ENCODE measurements at places on chromosomes 3 and 15.

- DNase-seq: no peak
Measured at GRCh38 chr3:70057426-70057825, 57.9 kb downstream of the SAMMSON start.

GRCh38 chr15:77568014-77568972 is 64.4 kb downstream of the LINGO1 start:
- DNase-seq: no peak

- DNase-seq: no peak
Measured at GRCh38 chr3:143276592-143276991, 157.0 kb downstream of the CHST2 start.

DNA sequence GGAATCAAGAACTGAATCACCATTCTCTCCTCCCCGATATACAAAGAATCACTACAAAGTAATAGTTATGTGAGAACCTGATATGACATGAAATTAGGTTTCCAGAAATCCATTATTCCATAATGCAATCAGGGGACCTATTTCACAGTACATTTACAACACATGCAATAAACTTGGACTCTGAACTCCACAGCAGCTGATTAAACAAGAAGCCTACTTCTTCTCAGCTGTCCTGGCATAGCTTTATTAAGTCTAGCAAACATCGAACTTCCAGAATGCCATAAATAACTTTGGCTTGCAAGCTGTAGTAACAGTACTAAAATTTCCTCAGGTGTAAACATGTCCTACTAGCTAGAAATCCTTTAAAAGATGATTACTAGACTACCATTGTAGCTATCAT is 17.8 kb downstream of the PDCD10 start:
- no peak for DNase-seq

- DNase-seq: no peak
Measured at GRCh38 chr15:75425966-75426500, 25.5 kb downstream of the SIN3A start.

- DNase-seq: no peak
Measured at GRCh38 chr15:58380280-58380945, 51.4 kb upstream of the LIPC start.

DNA sequence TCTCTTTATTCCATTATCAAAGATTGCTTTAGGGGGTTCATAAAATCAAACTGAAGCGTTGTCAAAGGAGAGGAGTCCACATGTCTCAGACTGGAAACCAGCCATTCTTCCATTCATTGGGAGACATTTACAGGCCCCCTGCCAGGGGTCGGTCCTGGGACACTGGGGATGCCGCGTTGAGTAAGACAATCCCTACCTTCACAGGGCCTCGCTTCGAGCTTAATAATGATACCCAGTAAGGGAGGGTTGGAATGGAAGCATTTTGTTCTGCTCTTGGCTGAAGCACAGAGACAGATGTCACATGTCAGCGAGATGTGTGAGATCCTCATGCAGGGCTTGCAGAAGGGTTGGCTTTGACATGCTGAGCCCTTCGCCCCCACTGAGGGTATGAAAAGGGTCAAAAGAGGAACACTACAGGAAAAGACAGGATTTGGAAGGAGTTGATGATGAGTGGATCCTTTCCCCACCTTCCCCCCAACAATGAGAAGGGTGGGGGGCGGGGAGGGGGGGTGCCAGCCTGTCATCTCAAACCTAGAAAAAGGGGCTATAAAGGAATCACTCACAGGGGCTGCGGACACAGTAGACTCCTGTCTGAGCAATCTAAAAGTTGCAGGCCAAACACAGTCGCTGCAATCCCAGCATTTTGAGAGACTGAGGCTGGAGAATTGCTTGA is 25.6 kb upstream of the ARL8B start:
- peak; percentile 8 for DNase-seq

DNA sequence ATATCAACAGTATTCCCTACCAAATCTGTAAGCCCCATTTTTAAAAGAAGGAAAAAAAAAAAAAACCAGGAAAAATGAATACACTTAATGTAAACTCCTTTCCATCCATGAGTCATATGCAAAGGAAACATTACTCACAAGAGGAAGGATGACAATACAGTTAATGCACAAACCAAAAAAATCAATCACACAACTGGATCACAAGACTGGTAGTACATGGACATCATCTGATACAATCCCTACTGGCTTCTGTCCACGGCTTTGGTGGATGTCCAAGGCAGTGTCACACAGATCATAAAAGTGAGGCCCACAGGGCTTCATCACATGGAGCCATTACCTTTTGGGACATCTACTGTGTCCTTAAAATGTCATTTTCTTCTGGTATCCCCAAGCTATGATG is 44.0 kb downstream of the SUCLG2 start:
- peak; percentile 46 for DNase-seq

- DNase-seq: peak; percentile 6
Measured at GRCh38 chr3:64621726-64622395, 65.9 kb downstream of the ADAMTS9 start.

- DNase-seq: no peak
Measured at GRCh38 chr3:144877356-144877755, 905.7 kb downstream of the DIPK2A start.

- DNase-seq: no peak
Measured at GRCh38 chr3:114746502-114746901, 400.6 kb downstream of the ZBTB20 start.

DNA sequence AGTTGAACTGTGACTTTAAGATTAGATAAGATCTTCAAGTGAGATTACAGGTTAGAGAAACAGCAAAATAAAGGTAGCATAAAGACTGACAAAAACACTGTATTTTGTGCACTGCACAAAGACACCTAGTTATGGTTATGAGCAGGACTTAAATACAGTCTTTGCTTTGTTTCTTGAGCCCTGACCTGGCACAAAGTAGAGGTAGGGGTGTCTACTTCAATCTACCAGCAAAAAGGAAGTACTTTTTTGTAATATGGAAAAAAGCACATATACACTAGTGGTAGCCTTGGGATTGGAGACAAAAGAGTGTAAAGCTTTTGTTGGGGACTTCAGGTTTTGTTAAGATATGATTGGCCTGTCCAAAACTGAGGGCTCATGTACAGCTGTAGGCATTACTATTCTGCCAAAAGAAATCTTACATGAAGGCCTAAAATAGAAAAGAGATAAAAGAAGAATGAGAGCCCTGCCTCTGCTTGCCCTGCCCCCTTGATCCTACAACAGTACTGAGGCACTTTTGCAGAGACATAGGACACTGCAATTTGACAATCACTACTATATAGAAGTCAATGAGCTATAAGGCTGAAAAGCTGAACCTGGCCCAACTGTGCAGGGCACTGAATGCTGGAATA is 194.3 kb downstream of the CBLB start:
- DNase-seq: no peak

DNA sequence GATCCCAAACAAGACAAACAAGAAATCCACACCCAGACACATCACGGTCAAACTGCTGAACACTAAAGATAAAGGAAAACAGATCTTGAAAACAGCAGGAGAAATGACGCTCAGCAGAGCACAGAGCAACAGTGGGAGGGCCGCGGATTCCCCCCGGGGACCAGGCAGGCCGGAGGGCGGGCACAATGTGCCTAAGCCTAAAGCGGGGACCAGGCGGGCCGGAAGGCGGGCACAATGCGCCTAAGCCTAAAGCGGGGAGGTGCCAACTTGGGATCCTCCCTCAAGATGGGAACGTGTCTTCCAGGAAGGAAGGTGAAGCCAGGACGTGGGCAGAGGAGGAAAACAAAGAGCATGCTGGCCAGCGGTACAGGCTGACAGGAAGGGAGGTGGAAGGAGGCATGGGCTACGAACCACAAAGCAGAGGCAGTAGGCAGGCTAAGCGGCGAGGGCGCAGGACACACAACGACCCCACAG is 31.1 kb downstream of the CYFIP1 start:
- DNase-seq: peak; percentile 62

DNA sequence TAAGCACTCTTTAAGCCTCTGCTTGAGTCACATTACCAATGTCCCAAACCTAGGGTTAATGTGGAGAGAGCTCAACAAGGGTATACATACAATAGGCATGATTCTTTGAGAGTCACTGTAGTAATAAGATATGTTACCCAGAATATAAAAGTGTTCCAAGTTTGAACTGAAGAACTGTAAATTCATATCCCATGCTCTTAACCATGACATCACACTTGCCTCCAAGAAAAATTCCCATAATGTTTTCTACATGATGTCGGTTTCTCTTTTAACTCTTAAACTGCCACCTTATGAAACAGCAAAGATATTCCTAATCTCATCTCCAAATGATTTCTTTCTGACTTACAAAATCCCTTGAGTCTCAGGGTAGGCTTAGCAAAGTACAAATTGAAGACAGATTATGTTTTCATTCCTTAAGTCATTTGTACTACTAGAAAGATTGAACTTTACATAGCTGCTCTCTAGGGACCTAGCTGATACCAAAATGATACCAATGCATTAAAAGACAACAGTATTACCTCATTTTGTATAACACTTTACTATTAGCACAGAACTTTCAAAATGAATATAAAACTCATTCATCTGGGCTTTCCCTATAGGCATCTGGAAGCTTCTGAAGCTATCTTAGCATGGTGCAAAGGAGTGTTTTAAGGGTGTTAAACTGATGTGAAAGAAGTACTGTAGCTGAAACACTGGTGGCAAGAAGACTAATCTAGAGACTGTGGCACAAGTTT is 127.1 kb downstream of the KCNMB2 start:
- no peak for DNase-seq

- DNase-seq: no peak
Measured at GRCh38 chr15:90624278-90624981, 92.7 kb upstream of the BLM start.

DNA sequence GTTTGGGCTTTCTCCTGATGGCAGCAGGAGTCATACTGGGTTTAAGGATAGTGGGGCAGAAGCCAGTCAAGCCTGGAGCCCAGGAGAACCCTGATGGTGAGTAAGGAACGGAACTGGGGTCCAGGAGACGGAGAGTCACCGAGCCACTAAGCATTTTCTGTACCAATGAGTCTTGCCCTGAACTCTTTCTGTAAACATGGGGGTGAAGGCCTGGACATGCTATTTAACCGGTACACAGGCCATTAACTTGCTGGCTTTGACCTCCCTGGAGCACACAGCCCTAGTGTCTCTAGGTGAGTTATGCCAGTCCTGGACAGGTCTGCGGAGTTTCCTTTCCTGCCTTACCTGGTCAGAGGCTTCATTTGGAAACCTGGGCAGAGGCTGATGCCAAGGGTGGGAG is 3.9 kb downstream of the SLC6A6 start:
- DNase-seq: no peak

DNA sequence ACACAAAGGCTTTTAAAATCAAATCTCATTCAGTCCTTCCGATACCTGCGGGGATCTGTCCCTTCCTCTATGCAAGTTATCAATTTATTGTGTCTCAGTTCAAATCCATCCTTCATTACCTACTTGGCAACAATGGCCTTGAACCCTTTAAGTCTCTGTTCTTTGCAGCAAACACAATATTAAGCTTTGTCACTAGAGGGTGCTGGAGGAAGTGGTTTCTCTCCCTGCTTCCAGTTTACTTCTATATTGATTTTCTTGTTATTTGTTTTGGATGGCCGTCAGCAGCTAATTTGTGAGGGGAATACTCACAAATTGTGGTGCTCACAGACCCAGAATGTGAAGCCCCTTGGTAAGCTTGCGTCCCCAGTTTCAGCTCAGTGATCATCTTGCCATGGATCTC is 278.3 kb downstream of the FGF12 start:
- DNase-seq: no peak

GRCh38 chr15:69782809-69783208 is 314.9 kb downstream of the TLE3 start:
- DNase-seq: no peak

- DNase-seq: no peak
Measured at GRCh38 chr3:47956521-47956920, 59.7 kb downstream of the MAP4 start.

GRCh38 chr3:161551697-161552096 is 55.1 kb downstream of the OTOL1 start:
- DNase-seq: no peak

- DNase-seq: peak; percentile 41
Measured at GRCh38 chr3:66588340-66588847, 87.6 kb upstream of the LRIG1 start.

GRCh38 chr3:69122403-69122802 is at the start of gene LMOD3:
Gene LMOD3 (minus strand): TSS chr3:69122595. CDS start chr3:69122386, 209 bp downstream.
- DNase-seq: no peak
